ENCODE measurements at places on chromosomes 6 and 20.

DNA sequence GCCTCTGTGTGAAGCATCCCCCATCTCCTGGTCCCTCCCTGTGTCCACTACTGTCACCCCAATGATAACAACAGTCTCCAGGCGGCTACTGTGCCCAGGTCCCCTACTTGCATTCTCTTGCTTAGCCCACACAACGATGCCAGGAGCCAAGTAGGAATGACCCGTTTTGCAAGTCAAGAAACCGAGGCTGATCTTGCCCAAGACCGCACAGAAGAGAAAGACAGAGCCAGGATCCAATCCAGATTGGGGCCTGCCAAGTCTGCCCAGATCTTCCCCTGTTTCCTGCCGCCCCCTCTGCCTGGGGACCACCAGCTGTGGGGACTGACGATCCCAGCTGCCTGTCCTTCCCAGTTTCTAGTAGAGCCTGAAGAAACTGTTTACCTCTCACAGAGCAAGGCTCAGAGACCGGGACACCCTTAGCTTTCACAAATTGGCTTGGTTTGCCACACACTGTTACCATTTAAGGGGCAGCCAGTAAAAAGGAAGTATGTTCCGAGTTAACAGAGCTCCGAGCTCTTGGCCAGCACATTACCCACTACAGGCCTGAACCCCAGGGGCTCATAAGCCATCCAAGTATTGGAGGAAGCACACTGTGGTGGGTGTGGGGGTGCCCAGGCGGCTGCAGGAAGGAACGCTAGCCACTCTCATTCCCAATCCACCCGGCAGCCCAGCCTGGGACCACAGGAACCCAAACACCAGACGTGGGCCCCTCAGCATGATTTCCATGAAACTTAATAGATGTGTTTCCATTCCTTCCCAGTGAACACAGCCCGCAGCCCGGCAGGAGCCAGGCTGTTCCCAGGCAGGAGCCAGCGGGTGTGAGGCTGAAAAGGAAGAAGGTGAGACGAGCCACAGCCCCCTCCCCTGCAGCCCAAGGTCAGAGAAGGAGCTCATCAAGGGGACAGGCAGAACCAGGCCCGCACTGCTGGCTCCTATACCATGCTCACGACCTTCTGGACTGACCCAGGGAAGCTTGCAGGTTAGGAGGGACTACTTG is 7.9 kb downstream of the KIAA1755 start:
- DNase-seq = no peak

DNA sequence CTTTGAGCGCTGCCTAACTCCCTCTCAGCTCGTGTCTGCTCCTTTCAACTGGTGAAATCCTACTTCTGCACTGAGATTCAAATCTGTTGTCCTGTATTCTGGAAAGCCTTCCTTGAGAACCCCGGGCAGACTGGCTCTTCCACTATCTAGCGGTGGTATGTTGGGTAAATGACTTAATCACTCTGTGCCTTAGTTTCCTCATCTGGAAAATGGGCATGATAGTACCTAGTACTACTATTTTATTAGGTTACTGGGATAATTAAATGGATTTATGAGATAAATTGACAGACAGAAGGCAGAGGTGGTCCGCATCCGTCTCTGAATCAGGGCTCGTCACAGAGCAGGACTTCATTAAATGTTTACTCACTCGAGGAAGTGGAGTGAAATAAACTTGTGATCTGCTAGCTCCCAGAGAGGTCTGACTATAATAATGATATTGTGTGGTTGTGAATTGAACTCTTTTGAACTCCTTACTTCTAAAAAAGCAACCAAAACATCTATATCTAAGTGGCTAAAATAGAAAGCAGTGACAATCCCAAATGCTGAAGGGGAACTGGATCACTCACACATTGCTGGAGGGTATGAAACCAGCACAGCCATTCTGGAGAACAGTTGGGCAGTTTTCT is 26.6 kb downstream of the PPP1R16B start:
- no peak for DNase-seq

- DNase-seq = no peak
Measured at GRCh38 chr6:112745765-112746164, 398.6 kb downstream of the RFPL4B start.

DNA sequence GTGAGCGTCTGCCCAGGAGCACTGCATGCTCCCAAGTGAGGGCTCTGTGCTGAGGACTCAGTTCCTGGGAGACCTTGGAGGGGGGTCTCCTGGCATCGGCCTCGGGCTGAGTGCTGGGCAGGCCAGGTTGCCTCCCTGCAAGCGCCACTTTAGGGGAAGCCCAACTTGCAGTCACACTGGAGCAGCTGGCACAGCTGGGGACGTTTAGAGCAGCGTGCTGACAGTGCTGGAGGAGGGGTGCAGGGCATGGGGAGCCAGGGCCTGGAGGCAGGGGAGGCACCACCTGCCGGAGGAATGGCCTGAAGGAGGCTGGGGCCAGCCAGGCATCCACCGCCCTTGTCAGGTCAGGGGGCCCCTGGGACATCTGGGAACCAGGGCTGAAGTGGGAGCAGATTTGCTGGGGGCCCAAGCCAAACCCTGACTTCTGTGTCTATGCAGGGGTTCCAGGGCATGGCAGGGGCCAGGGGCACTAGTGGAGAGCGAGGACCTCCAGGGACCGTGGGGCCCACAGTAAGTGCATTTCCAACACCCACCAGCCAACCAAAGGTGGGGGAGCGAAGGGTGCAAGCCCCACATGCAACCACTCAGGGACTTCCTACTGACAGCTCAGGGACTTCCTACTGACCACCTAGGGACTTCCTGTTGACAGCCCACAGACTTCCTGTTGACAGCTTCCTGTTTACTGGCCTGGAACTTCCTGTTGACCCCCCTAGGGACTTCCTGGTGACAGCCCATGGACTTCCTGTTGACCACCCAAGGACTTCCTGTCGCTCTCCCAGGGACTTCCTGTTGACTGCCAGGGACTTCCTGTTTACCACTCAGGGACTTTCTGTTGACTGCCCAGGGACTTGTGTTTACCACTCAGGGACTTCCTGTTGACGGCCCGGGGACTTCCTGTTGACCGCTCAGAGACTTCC is 33.6 kb downstream of the COL20A1 start:
- no peak for DNase-seq

DNA sequence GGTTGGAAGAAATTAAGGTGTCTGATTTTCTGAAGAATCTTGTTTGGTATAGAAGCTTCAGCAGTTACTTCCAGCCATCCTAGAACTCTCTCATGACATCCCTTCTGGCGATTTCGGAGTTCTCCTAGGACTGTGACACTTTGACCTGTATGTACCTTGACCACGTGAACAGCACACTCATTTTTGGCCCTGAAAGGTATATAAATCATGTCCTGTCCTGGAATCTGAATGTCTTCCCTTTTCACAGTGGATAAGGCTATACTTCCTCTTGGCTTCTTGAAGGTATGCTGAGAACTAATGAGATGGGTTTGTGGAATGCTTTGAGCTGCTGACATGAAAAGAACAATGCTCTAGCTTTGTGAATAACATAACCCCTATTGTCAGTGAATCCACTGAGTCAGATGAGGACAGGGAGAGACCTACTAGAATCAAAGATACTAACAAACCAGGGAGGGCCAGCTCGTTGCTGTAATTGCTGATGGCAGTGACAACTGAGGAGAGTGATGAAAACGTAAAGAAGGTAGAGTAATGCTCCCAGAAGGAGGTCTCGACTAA is 6.0 kb upstream of the ZDHHC14 start:
- DNase-seq = no peak

- no peak for DNase-seq
Measured at GRCh38 chr6:77425216-77425615, 38.1 kb downstream of the HTR1B start.

DNA sequence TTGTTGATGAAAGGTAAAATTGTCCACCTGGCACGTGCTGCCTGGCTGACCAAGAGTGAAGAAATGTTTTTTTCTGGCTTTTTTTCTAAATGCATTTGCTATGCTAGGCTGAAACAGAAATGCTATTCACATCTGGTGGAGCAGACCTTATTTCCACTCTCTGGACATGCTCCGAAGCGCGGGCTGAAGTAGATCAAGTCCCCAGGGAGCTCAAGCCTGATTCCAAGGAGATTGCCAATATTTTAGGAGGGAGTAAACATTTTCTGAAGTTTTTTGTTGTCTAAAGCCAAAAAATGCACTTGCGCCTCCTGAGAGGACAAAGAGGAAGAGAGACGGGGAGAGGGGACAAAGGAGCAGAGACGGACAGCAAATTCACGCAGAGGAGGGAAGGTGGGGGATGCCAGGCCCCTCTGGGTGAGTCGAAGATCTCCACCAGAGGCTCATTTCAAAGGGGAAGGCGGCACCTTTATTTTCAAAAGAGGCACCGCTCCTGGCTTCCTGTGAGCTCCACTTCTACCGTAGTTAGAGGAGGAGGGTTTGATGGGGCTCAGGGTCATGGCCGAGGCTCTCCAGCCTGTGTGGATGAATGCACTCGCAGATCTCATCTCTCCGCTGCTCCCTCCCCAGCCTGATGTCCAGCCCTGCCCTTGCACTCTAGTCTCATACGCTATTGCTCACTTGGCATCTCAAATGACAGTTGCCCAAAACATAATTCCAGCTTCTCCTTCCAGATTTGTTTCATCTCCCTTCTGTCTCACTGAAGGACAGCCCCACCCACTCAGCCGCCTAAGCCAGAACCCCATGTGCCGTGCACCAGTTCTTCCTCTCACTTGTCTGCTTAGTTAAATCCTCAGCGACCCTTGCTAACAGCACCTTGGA is 23.1 kb upstream of the SMOC2 start:
- DNase-seq = no peak

GRCh38 chr6:45742591-45742990 is 273.1 kb downstream of the CLIC5 start:
- no peak for DNase-seq

DNA sequence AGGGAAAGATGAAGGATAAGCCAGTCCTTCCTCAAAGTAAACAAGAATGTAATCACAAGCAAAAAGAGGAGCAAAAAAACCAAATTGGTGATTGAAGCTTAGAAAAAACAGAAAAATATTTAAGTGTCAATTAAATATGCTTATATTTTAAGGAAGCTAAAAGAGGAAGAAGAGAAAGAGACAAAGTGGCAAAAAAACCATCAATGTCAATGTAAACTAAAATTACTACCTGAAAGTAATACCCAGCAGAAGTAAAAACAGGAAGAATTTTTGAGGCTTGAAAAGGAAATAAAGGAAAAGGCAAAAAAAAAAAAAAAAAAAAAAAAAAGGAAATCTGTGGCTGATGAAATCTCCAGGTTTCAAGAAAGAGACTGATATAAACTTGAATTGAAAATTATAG is 36.2 kb upstream of the OGFRL1 start:
- DNase-seq = no peak

GRCh38 chr20:12966468-12967085 is 42.2 kb upstream of the SPTLC3 start:
- no peak for DNase-seq

- DNase-seq = no peak
Measured at GRCh38 chr6:2502998-2503674, 247.6 kb downstream of the MYLK4 start.

DNA sequence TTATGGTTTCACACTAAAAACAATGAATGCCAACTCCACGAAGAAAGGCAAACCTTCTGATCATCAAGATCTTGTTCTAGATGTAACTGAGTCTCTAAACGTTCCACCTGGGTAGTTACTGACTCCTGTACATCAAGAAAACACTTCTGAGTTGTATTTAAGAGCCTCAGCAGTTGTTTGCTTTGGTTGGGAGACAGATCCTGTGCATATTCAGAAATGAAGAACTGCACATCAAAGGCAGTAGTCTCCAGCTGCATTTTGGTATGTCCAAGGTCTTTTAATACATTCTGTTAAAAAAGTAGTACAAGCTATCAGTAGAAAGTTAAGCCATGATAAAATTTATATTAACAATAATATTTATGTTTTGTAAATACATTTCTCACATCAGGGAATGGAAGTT is 41.3 kb downstream of the DST start:
- DNase-seq = no peak

- DNase-seq = no peak
Measured at GRCh38 chr6:31700740-31701401, 2.3 kb downstream of the ABHD16A start.

GRCh38 chr6:128474481-128474880 is 45.9 kb downstream of the PTPRK start:
- no peak for DNase-seq

DNA sequence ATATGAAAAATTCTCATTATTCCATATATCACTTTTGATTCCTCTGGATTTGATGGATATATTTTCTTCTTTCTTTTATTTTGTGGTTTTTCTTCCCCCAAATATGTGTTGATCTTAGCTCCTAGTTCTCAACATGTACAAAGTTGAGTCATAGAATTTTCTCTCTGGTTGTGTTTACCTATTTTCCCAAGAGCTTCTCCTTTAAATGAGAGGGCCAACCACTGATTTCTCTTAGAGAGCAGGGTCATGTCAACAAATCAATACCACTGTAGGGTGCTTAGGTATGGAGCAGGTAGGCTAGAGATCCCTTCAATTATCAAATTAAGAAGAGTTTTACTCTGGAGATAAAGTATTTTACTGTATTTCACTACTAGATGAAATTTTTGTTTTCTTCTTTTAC is 145.7 kb downstream of the BMP5 start:
- no peak for DNase-seq

- no peak for DNase-seq
Measured at GRCh38 chr6:128062882-128063603, 162.2 kb upstream of the THEMIS start.

DNA sequence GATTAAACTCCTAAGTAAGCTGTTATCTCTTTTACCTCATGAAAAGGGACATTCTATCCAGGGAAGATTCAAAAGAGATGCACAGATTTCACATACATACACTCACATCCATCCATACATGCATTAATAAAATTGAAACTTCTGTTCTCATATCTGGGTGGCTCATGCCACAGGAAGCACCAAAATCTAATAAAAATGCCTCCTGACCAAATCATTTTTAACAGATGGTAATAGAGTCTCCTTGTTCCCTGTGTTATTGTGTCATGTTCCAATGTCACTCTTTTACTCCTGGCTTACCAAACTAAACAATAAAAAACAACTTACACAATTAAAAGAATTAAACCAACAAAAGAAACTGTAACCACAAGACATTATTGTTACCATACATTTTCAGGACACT is 742.1 kb upstream of the MANEA start:
- no peak for DNase-seq

DNA sequence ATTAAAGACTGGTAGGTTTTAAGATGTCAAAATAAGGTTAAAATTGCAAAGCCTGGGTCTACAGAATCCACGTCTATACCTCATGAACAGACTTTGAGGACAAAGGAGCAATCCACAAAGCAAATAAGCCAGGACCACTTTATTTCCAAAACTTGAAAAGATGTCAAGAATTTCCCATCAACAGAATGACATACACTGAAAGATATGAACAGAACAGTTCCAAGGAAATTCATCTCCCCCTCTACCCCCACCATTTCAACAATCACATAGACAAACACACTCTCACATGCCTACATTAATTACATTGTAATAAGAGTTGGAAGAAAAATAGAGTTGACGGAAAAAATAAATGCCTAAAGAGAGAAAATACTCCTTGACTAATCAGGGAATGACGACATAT is 45.2 kb upstream of the NHSL1 start:
- no peak for DNase-seq

DNA sequence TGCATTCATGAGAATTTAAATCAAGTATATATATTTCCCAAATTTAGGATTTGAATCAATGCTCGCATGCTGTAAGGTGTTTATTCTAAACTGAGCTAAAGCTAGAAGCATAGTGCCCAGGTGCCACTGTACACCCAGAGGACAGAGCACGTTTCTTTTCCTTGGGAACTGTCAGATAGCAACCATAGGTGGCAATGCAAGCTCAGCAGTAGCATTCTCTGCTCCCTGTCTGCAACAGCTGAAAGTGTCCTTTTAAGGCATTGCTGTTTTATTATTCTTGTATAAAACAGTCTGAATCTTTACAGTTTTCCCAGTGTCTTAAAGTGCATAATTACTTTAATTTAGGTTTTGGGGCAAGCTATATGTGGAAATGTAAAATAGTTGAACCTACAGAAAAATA is 443.4 kb upstream of the MMS22L start:
- DNase-seq = no peak
